ENCODE measurements at places on chromosomes 7 and 10. TPM values are rescaled to one million over a fixed set of nuclear protein-coding genes. Genes with fewer than 3 reads are reported as not detected.
A peak's percentile ranks its signal among the peaks of the same experiment; 100 is the strongest.

The DLX6 gene
- not detected for total RNA-seq

The GRM3 gene
- 1.4 TPM for total RNA-seq

The AS3MT gene
- total RNA-seq: 11.9 TPM

The C7orf33 gene
- total RNA-seq: not detected

The INHBA gene
- total RNA-seq: 1.1 TPM

DNA sequence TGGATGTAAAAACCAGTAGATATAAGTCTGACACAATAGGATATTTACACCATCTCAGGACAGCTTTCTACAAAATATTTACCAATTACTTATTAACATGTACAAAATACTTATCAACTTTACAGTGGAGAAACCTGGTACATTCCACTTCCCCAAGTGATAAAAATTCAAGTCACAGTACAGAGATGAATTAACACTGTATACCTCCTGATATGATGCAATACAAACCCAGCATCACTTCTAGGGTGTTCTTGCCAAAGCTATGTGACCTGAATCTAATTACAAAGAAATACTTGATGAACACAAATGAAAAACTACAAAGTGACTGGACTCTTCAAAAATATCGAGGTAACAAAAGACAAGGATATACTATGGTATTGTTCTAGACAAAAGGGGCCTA lies 156.4 kb upstream of the FGFR2 start:
- no peak overlapping the region for H3K4me3 ChIP-seq
- DNase-seq: no peak
- H3K27ac ChIP-seq: no peak overlapping the region
- peaks cover 12% of the 10 kb centered on the region for H3K4me1 ChIP-seq
- H3K27me3 ChIP-seq: no peaks in the 10 kb centered on the region
- no peaks in the 10 kb centered on the region for H3K36me3 ChIP-seq

- no peak overlapping the region for H3K27ac ChIP-seq
- H3K36me3 ChIP-seq: no peaks in the 10 kb centered on the region
- no peak for DNase-seq
- H3K4me1 ChIP-seq: no peaks in the 10 kb centered on the region
Observed at GRCh38 chr7:137304624-137305235, 38.8 kb downstream of the PTN start.

DNA sequence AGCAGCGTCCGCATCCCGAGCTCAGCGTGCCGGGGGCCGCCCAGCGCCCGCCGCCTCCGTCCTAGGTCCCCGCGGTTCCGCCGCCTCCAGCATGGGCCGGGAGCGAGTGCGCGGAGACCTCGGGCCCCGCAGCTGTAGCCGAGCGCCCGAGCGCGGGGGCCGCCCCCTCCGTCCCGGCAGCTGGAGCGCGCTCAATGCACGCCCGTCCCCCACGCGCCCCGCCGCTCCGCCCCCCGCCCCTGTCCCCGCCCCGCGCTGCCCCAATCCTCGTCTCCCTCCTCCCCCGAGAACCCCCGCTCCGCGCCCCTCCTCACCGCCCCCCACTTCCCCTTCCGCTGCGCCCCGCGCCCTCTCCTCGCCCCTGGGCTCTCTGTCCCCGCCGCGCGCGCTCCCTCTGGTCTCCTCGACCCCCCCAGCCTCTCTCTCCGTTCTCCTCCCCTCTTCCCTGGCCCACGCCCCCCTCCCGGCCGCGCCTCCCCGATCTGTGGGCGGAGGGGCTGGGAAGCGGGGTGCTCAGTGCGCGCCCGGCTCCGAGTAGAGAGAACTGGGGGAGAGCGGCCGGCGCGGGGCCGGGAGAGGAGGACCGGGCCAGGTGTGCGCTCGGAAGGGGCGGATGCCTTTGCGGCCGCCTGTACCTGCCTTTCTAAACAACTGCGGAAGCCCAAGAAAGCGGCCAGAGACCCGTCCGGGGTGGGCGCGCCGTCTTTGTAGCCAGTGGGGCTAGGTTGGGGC lies at the start of gene VIPR2:
VIPR2 (minus strand) TSS at position 110 of the 732 bp plus-strand sequence; CDS start at position 14, 96 bp downstream.
- DNase-seq: peak; percentile 88
- H3K27me3 ChIP-seq: peaks cover 29% of the 10 kb centered on the region
- H3K4me1 ChIP-seq: no peaks in the 10 kb centered on the region
- H3K4me3 ChIP-seq: peak within 1 kb of the TSS; percentile 67
- no peaks in the 10 kb centered on the region for H3K36me3 ChIP-seq

- H3K4me3 ChIP-seq: no peak overlapping the region
- no peaks in the 10 kb centered on the region for H3K4me1 ChIP-seq
- H3K27ac ChIP-seq: no peak overlapping the region
- no peak for DNase-seq
Observed at GRCh38 chr10:125217990-125218675, 57.8 kb upstream of the CTBP2 start.

GRCh38 chr10:4053940-4054339 lies 268.9 kb upstream of the KLF6 start:
- H3K27ac ChIP-seq: peak overlapping the region; percentile 57
- no peak for DNase-seq
- H3K36me3 ChIP-seq: no peaks in the 10 kb centered on the region
- no peak overlapping the region for H3K4me3 ChIP-seq
- no peaks in the 10 kb centered on the region for H3K27me3 ChIP-seq
- no peaks in the 10 kb centered on the region for H3K4me1 ChIP-seq

GRCh38 chr7:140165422-140165821 lies 11.4 kb downstream of the KDM7A start:
- peaks cover 19% of the 10 kb centered on the region for H3K4me1 ChIP-seq
- no peak overlapping the region for H3K27ac ChIP-seq
- no peak for DNase-seq
- H3K36me3 ChIP-seq: no peaks in the 10 kb centered on the region

- no peak for DNase-seq
- H3K4me1 ChIP-seq: no peaks in the 10 kb centered on the region
- H3K27ac ChIP-seq: no peak overlapping the region
- no peaks in the 10 kb centered on the region for H3K27me3 ChIP-seq
- H3K36me3 ChIP-seq: no peaks in the 10 kb centered on the region
Observed at GRCh38 chr10:94439275-94439861, 37.0 kb downstream of the TBC1D12 start.

GRCh38 chr7:8365499-8366110 lies 67.8 kb upstream of the NXPH1 start:
- H3K36me3 ChIP-seq: no peaks in the 10 kb centered on the region
- DNase-seq: no peak
- H3K4me1 ChIP-seq: no peaks in the 10 kb centered on the region
- no peak overlapping the region for H3K4me3 ChIP-seq
- H3K27ac ChIP-seq: no peak overlapping the region

DNA sequence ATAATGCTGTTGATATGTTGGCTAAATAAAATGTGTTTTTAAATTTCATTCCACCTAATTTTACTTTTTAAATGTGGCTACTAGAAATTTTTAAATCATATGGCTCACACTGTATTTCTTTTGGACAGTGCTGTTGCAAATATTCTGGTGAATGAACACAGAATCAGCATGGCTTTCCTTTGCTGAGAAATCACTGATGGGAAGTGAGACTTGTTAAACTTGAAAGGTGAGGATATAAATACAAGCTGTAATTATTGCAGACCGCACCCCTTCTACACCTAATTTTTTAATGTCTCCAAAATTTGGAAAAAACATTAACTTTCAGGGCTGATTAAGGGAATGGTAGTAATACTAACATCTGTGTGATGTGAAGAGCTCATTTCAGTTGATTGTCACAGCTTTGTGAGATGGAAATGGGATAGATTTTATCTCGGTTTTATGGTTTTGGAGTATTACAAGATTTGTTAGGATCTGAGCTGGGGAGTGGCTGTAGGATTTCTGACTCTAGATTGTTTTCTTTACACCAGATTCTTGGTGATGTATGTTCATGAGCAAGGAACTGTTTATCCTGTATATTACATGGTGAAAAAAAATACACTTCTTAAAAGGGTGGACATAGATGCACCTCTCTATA lies 1.3 kb downstream of the MIOS start:
- H3K27me3 ChIP-seq: no peaks in the 10 kb centered on the region
- H3K4me3 ChIP-seq: peak overlapping the region; percentile 77
- peak overlapping the region; percentile 92 for H3K27ac ChIP-seq
- DNase-seq: no peak

GRCh38 chr7:3461923-3462322 lies 160.9 kb downstream of the SDK1 start:
- no peak overlapping the region for H3K27ac ChIP-seq
- no peaks in the 10 kb centered on the region for H3K4me1 ChIP-seq
- no peak overlapping the region for H3K4me3 ChIP-seq
- no peaks in the 10 kb centered on the region for H3K36me3 ChIP-seq
- no peak for DNase-seq

DNA sequence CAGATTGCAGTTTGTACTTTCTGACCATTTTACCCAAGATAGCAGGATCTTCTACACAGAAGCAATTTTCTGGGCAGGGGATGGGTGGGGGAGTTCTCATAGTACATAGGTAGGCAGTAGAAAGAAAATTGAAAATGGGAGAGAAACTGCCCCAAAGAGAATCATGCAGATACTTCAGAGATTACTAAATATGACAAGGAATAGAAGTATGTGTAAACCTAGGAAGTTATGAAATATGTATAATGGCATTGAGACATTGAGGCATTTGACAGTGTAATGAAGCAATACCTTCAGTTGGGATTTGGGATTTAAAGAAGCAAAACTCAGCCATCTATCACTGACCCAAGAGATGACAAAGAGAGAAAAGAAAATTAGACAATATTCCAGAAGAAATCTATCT lies 233.0 kb downstream of the PTN start:
- DNase-seq: no peak
- H3K27ac ChIP-seq: no peak overlapping the region
- no peak overlapping the region for H3K4me3 ChIP-seq
- H3K4me1 ChIP-seq: no peaks in the 10 kb centered on the region
- no peaks in the 10 kb centered on the region for H3K36me3 ChIP-seq

GRCh38 chr7:44367475-44368043 lies 42.2 kb upstream of the CAMK2B start:
- no peak overlapping the region for H3K27ac ChIP-seq
- DNase-seq: no peak
- H3K4me3 ChIP-seq: no peak overlapping the region
- H3K4me1 ChIP-seq: no peaks in the 10 kb centered on the region
- no peaks in the 10 kb centered on the region for H3K27me3 ChIP-seq
- H3K36me3 ChIP-seq: no peaks in the 10 kb centered on the region
